ENCODE measurements at places on chromosomes 3 and 15.

- no peak for DNase-seq
Observed at GRCh38 chr15:96261575-96262034, 68.9 kb upstream of the NR2F2 start.

- no peak for DNase-seq
Observed at GRCh38 chr15:42404461-42405235, 45.3 kb downstream of the CAPN3 start.

GRCh38 chr3:35336601-35337000, 302.7 kb upstream of the ARPP21 start:
- DNase-seq: no peak

GRCh38 chr3:5016211-5017161, 37.2 kb downstream of the BHLHE40 start:
- no peak for DNase-seq

DNA sequence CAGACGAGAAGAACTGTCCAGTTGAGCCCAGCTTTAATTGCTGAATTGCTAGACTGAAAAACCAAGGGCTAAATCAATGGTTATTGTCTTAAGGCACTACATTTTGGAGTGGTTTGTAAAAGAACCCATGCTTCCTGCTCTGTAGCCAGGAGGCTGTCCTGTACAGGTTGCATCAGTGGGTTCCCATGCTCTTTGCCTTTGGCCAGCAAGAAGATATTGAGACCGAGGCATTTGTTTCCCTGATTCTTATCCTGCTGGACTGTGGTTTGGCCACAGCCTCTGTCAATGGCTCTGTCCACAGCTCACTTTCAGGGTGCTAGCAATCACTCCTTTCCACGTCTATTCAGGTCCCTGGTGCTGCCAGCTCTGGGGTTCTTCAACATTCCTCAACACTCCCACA, 89.6 kb downstream of the FAM43A start:
- no peak for DNase-seq

- DNase-seq: peak; percentile 84
Observed at GRCh38 chr3:156816794-156817645, 9.1 kb upstream of the LEKR1 start.
